ENCODE measurements at places on chromosomes 1 and 21. TPM values are rescaled to one million over a fixed set of nuclear protein-coding genes. Genes with fewer than 3 reads are reported as not detected.
A peak's percentile ranks its signal among the peaks of the same experiment; 100 is the strongest.

DNA sequence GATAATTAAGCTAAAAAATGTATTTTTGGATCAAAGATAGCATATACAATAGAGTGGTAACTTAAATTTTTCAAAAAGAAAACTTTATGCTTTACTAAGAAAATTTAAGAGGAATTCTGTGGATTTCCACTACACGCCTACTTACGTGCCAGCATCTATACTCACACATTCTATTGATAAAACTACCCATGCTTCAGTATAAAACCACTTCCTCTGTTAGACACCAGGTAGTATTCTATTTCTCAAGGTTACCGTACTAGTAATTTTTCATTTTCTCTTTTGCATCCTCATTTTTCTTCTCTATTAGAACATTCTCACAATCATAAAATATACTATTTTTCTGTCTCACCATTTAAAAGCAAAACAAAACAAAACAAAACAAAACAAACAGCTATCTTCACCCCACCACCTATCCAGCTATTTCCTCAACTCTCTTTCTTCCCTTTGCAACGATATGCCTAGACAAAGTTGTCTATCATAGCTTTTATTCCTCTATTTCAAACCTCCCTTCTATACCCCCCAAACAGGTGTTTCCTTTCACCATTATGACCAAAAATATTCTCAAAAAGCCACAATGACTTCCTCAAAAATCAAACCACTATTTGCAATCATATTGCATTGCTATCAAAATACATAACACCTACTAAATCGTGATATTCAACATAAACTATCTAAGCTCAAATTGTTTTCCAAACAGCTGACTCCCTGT, 1652.0 kb downstream of the MRPL39 start:
- no peaks in the 10 kb centered on the region for H3K4me1 ChIP-seq
- H3K4me3 ChIP-seq = no peak overlapping the region
- no peak for DNase-seq
- H3K27ac ChIP-seq = no peak overlapping the region

- no peak overlapping the region for H3K27ac ChIP-seq
- no peaks in the 10 kb centered on the region for H3K36me3 ChIP-seq
- H3K27me3 ChIP-seq = peaks cover 5% of the 10 kb centered on the region
- peaks cover 2% of the 10 kb centered on the region for H3K4me1 ChIP-seq
Measured at GRCh38 chr1:83561346-83561745, 437.6 kb downstream of the TTLL7 start.

- H3K27me3 ChIP-seq = no peaks in the 10 kb centered on the region
- no peak overlapping the region for H3K4me3 ChIP-seq
- H3K4me1 ChIP-seq = peaks cover 41% of the 10 kb centered on the region
- no peak for DNase-seq
- no peak overlapping the region for H3K27ac ChIP-seq
- peaks cover 3% of the 10 kb centered on the region for H3K36me3 ChIP-seq
Measured at GRCh38 chr1:43994071-43994470, 2.7 kb downstream of the CCDC24 start.

- H3K27me3 ChIP-seq = peaks cover 10% of the 10 kb centered on the region
- H3K27ac ChIP-seq = no peak overlapping the region
- H3K4me1 ChIP-seq = no peaks in the 10 kb centered on the region
- H3K36me3 ChIP-seq = no peaks in the 10 kb centered on the region
- H3K4me3 ChIP-seq = no peak overlapping the region
- DNase-seq = peak; percentile 30
Measured at GRCh38 chr1:55378582-55378981, 163.4 kb upstream of the USP24 start.

DNA sequence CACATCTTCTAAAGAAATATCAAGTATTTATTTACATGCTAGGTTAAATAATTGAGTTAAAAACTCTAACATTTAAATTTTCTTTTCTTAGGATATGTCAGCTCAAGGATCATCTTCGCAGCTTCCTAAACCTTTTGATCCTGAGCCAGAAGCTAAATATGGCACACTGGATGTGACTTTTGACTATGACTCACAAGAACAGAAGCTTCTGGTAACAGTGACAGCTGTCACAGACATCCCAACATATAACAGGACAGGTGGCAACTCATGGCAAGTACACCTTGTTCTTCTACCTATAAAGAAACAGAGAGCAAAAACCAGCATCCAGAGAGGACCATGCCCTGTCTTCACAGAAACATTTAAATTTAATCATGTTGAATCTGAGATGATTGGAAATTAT, 132.7 kb upstream of the SERTAD4 start:
- no peak overlapping the region for H3K4me3 ChIP-seq
- H3K36me3 ChIP-seq = no peaks in the 10 kb centered on the region
- H3K27ac ChIP-seq = no peak overlapping the region
- no peaks in the 10 kb centered on the region for H3K27me3 ChIP-seq

DNA sequence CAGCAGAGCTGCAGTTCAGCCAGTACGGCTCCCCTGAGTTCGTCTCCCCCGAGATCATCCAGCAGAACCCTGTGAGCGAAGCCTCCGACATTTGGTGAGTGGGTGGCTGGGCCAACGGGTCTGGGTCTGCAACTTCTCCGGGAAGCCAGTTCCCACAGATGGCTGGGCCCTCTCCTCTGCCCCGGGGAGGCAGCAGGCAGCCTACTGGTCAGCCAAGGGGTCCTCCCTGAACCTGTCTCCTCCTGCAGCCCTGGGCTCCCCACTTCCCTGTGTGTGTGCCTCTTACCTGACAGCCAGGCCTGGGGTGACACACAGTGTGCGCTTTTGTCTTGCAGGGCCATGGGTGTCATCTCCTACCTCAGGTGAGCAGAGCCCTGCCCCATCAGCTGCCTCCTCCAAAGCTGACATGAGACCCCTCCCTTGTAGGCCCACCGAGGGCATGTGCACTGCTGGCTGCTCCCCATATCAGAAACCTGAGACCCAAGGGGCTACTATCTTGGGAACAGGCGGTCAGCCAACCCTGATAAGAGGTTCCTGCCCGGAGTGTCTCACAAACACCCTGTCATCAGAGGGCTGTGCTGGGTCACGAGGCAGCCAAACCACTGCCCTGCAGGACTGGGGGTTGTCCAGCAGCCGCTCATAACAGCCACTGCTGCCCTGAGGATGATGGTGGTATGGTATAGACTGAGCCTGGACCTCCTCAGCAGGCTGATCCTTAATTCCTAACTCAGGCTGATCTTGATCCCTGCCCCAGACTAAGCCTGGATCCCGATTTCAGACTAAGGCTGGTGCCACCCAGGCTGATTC, 37.6 kb downstream of the TRIM11 start:
- H3K4me3 ChIP-seq = no peak overlapping the region
- peaks cover 11% of the 10 kb centered on the region for H3K4me1 ChIP-seq
- no peaks in the 10 kb centered on the region for H3K36me3 ChIP-seq
- peak overlapping the region; percentile 76 for H3K27ac ChIP-seq
- no peaks in the 10 kb centered on the region for H3K27me3 ChIP-seq

- H3K36me3 ChIP-seq = no peaks in the 10 kb centered on the region
- no peak overlapping the region for H3K4me3 ChIP-seq
Measured at GRCh38 chr1:162991444-162991843, 77.7 kb upstream of the RGS4 start.

GRCh38 chr1:104765085-104765484, 1015.4 kb downstream of the AMY1C start:
- H3K36me3 ChIP-seq = no peaks in the 10 kb centered on the region
- no peaks in the 10 kb centered on the region for H3K27me3 ChIP-seq
- no peak overlapping the region for H3K4me3 ChIP-seq
- no peak for DNase-seq
- H3K27ac ChIP-seq = no peak overlapping the region
- no peaks in the 10 kb centered on the region for H3K4me1 ChIP-seq

GRCh38 chr1:69494221-69494620, 73.5 kb upstream of the LRRC7 start:
- no peak overlapping the region for H3K27ac ChIP-seq
- no peak for DNase-seq
- no peaks in the 10 kb centered on the region for H3K27me3 ChIP-seq
- H3K4me3 ChIP-seq = no peak overlapping the region

DNA sequence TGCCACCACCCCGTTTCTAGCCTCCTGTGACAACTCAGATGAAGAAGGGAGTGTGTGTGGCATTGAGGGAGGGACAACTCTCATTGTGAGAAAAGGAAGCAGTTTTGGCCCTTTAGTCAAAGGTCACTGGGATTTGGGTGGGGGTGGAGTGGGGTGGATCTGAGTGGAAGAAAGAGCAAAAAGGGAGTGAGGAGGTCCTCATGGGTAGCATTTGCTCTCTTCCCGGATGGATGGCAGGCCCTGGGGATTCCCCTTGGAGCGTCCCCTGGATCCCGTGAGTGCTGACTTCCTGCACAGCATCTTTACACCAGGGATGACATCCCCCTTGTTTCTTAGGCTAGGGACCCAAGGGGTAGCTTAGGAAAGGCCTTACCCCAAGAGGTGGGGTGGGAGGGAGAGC, 460 bp downstream of the SERPINC1 start:
- no peak overlapping the region for H3K27ac ChIP-seq
- no peaks in the 10 kb centered on the region for H3K27me3 ChIP-seq
- DNase-seq = no peak
- H3K4me1 ChIP-seq = peaks cover 3% of the 10 kb centered on the region

- no peak overlapping the region for H3K27ac ChIP-seq
- H3K4me3 ChIP-seq = no peak overlapping the region
- no peaks in the 10 kb centered on the region for H3K36me3 ChIP-seq
- no peak for DNase-seq
Measured at GRCh38 chr1:154791292-154792166, 78.6 kb downstream of the KCNN3 start.

DNA sequence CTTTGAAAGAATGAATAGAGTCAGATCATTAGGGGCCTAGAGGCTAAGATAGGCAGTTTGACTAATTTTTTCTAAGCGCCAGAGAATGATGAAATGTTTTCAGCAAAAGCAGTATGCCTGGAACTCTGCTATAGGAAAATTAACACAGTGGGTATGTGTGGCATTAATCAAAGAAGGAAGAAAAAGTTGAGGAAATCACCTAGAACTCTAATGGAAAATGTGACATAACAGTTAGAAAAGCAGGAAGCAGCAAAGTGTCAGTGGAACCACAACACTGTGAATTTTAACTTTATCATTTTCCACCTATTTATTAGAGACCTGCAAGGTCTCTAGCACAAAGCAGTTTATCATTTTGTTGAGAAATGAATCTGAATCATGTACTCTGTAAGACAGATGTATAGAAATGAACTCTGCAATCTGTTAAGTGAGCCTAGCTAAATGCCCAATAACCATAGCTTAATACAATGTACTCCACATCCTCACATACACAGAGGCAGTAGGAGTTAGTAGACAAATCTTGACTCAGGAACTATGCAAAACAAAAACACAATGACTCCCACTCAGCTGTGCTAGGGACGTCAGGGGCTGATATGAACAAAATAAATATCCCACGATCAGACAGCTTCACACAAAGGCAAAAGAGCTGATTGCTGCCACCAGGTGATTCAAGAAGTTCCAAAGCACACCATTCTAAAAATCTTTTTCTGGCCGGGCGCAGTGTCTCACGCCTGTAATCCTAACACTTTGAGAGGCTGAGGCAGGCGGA, 500.7 kb upstream of the NFIA start:
- no peak overlapping the region for H3K27ac ChIP-seq
- peaks cover 4% of the 10 kb centered on the region for H3K4me1 ChIP-seq
- DNase-seq = no peak
- H3K27me3 ChIP-seq = no peaks in the 10 kb centered on the region
- peaks cover 4% of the 10 kb centered on the region for H3K36me3 ChIP-seq

- H3K27me3 ChIP-seq = peaks cover 12% of the 10 kb centered on the region
- H3K4me1 ChIP-seq = no peaks in the 10 kb centered on the region
- DNase-seq = no peak
- no peak overlapping the region for H3K27ac ChIP-seq
Measured at GRCh38 chr1:66288048-66288447, 245.9 kb upstream of the SGIP1 start.

DNA sequence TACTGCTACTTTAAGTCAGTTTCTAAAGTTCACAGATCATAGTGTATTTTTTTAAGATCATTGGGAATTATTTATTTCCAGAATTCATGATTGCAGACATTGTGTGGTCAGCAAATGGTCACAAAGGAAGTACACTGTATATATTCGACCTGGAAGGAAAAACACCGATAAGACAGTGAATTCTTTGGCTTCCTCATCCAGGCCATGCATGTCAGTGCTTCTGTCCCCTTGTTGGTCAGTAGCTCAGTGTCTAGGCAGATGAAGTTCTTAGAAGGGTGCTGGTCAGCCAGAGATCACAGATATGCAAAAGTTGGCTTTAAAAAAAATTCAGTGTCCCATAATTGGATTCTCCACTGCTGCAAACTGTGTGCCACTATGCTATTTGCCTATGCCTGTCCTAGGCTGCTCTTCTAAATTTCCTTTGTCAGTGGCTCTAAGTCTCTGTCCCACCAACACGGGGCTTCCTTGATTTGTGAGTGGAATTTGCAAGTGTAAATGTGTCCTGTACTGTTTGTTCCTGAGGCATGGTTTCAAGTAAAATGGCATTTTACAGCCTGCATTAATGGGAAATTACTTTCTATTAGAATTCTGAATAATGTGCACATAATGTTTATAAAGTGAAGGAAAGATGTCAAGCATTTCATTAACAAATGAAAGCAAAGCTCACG, 12.0 kb upstream of the VAMP4 start:
- H3K27ac ChIP-seq = no peak overlapping the region
- no peaks in the 10 kb centered on the region for H3K36me3 ChIP-seq
- H3K4me1 ChIP-seq = peaks cover 5% of the 10 kb centered on the region
- H3K4me3 ChIP-seq = no peak overlapping the region
- DNase-seq = no peak

DNA sequence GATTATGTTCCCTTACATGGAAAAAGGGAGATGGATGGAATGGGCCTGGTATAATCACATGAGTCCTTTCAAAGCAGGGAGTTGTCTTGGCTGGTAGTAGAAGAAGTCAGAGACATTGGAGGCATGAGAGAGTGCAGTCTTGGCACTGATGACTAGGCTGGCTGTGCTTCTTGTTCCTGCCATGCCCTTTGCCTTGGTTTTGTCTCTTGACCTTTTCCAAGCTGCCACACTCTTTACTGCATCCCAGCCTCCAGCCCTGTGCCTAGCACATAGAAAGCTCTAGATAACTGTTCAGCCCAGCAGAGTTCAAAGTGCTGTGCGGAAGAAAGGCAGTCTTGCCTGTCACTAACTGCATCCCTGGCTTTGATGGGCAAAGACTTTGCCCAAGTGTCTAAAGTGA, 412.6 kb downstream of the PRDM2 start:
- H3K27ac ChIP-seq = no peak overlapping the region
- H3K36me3 ChIP-seq = no peaks in the 10 kb centered on the region
- peaks cover 18% of the 10 kb centered on the region for H3K27me3 ChIP-seq

SEC22B gene
- total RNA-seq = 28.1 TPM

KCNA3 gene
- total RNA-seq = 0.75 TPM

OR2T11 gene
- not detected for total RNA-seq

OR2M3 gene
- not detected for total RNA-seq

ACTL8 gene
- not detected for total RNA-seq

C1QA gene
- not detected for total RNA-seq

ACTN2 gene
- not detected for total RNA-seq

CD48 gene
- total RNA-seq = not detected

LMOD1 gene
- 0.62 TPM for total RNA-seq

ZNHIT6 gene
- total RNA-seq = 18.8 TPM

TSPEAR gene
- total RNA-seq = not detected

BARHL2 gene
- total RNA-seq = not detected

PCSK9 gene
- total RNA-seq = 18.7 TPM

PLCH2 gene
- not detected for total RNA-seq
